NCI-H187 treated with DMSO at 0.1 percent for 48 hours (cell line): ENCODE measurements at places on chromosomes 2 and 18.

- DNase-seq = no peak
These were observed 11.9 kb upstream of the NMUR1 start for GRCh38 chr2:231542136-231542535.

GRCh38 chr2:173963323-173963816 is 1.8 kb downstream of the SP3 start:
- no peak for DNase-seq

GRCh38 chr2:17148407-17149145 is 369.7 kb downstream of the RAD51AP2 start:
- DNase-seq = no peak

DNA sequence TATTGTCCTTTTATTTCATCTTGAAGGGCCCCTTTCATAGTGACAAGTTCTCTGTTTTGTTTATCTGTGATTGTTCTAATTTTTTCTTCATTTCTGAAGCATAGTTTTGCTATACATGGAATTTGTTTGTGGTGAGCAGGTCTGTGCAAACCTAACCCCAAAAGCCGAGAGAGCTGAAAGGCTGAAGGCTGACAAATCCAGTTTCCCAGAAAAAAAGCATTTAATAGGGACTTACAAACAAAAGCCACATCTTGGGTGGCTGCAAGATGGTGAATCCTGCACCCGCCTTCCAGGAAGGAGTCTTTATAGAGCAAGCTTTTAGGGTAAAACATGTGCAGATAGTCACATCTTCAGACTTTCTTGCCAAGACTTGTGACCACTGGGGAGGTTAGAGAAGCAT is 473.4 kb upstream of the TRIB2 start:
- DNase-seq = no peak

DNA sequence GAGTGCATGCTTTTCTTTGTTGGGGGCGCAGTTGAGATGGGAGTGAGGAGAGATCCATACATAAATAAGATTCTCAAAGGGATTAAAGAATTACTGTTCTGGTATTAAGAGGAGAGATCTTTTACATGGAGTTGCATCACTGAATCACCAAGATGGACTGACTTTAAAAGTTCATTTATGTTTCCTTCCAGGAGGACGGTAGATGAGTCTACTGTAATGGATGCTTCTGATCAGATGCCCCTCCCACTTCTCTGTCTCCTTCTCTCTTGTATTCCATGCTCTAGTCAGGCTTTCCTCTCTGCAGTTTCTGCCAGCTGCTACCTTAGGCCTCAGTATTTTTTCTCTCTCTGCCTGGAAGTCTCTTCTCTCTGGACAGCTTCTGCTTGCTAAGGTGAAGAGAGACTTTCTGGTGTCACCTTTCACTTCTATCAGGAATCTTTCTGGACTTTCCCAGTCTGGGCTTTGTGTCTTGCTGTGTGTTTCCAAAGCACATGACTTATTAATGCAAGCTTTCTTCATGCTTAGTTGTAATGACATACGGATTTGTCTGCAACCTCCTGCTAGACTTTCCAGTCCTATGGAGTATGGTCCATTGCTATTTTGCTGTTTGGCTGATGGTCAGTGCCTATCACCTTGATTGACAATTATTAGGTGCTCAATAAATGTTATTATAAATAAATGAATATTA is 23.6 kb downstream of the FAM171B start:
- no peak for DNase-seq

DNA sequence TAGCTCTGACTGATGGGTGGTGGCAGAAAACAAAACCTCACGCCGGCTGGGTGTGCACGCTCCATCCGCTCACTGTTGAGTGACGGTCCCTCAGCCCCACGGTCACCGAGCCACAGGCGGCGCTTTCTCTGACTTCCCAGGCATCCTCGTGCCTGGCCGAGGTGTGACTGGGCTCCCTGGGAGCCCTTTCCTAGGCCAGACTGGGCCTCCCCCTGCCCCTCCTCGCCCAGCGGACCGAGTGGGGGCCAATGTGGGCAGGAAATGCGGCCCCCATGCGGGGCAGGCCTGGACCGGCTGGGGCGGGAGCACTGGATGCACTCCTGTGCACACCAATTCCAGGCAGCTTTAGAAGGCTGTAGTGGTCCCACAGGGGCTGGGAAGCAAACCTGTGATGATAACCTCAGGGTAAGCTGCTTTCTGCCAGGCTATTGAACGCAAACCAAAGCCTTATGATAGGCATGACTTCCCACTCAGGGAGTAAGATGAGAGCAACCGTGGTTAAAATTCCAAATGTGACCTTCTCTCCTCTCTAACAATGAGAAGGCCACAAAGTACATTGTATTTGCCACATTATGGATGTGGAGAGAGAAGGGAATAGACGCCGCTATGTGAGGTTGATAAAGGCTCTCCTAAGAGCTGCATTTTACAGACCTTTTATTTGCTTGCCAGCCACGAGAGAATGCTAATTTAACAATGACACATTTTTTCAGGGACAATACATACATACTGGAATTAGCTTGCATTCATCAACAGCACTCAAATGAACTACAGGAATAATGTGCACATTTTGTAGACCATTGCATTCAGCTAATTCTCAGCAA is 83.9 kb upstream of the PGAP1 start:
- DNase-seq = no peak

DNA sequence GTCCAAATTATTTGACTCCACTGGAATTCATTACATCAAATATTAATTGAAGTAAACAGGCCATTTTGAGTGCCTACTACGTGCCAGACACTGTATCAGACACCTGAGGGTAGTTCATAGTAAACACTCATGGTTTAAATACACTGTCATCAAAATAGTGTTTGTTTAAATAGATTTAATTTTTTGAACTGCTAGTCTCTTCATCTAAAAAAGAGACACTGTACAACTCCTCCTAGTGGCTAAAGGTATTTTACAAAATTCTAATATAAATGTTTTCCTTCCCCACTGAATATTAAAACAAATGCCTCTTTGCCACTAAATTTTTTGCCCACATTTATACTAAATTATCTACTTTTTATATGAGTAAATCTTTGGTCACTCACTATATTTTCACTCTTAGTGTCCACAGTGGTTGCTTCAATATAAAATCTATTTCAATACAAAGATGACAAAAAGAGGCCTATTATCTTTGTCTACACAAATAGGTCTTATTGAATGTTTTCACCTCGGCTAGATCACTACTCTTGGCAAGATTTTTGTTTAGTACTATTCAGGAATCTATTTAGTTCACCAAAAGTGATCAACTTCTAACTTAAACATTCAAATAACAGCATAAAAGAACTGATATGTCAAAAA is 122.1 kb downstream of the TMEM247 start:
- DNase-seq = no peak

DNA sequence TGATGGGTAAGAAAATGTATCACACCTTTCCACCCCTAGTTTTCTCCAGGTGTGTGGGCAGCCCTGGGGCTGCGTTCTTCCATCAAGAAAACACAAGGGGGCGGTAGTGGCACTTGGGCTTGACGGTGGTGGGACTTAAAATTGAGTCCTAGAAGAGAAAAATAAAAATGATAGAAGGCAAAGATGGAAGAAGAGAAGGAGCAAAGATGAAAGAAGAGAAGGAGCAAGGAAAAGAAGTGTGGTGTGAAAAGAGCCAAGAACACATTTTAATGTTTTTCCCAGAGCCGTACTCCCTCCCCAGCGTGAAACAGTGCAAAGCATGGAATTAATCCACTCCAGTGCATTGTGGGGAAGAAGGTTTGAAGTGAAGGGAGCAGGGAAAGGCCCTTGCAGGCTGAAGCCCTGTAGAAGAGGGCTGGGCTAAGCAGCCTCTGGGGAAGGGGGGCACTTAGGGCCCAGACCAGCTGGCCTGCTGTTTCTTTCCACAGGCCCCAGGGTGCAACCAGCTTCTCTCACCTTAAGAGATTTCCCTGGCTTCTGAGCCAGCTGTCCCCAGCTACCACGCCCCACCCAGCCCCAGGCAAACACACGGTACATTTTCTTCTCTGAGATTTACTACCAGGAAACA is 256.8 kb downstream of the RNF152 start:
- DNase-seq = peak; percentile 30

DNA sequence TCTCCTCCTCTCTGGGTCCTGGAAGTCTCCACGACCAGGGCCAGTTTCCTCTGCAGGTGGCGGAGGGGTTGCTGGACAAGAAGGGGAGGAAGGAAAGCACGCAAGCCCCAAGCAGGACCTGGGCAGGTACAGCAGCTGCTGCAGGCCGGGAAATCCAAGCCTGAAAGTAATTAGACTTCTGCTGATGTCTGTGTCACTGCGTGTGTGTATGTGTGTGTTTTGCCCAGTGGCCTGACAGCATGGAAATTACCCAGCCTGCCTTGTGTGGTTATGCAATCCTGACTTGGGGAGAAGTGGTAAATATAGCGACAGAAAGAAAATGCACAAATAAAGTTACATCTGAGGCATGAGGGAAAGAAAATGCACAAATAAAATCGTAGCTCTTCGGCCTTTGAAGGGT is 121.8 kb upstream of the ZBTB14 start:
- DNase-seq = no peak

DNA sequence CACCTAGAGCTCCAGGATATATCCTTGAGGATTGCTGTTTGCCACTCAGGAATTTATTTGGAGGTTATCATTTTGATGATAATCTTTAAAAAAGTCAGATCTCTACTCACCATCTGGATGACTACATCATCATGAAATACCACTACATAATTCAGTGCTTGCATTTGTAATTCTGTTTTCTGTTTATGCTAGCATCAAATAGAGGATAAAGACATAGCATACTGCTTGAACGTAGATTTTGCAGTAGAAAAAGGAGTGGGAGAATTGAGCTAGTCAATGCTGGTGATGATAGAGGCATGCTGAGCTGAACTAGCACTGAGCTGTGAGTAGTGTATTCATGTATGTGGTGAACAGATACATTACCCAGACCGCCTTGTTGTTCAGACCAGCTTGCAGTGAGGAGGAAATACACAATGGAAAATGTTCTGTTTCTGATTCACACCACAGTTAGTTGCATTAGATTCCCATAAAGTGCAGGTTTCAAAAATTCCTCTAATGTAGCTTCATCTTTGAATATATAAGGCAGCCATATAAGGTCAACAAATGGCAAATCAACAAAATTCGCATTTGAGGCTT is 68.8 kb upstream of the CDC42EP3 start:
- no peak for DNase-seq

DNA sequence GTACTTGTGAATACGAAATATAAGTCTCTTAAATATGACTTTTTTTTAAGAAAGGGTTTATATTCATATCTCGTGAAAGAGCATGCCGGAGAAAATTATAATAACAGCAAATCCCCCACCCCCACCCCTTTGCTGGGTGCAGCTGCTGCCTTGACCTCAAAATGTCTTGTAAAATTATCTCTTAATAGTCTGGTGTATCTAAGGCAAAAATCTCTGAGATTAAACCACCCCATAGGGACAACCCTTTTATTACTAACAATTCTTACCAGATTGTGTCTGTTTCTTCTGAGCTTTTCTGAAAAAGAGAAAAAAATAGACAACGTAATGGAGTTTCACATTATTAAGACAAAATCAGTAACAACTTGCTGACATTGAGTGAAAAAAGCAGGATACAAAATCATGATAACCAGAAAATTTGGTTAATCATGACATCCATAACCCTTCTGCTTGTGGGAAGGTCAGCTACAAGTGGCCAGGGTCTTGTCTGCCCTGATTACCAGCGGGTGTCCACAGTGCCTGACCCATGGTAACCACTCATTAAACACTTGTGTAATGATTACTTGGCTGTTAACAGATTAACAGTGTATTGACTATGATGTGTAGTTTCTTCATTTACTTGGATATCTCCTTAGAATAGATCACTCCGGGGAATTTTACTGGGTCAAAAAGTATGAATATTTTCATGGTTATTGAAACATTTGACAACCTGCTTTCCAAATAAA is 1.5 kb downstream of the STRADB start:
- DNase-seq = no peak

DNA sequence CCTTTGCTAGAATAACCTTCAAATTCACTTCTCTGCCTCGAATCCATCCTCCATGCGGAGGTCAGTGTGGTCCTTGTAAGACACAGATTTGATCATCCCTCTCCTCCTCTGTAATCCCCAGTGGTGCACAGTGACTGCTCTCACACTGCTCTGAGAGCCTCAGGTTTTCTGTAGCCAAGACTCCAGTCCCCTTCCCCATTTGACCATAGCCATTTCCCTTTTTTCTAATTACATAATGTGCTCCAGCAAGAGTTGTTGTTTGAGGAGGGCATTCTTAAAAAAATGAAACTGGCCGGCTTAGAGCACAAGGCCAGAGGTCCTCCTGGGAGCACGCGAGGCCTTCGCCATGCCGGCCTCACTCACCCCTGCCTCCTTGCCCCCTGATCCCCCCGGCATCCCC is 34.7 kb upstream of the LPIN1 start:
- DNase-seq = no peak

DNA sequence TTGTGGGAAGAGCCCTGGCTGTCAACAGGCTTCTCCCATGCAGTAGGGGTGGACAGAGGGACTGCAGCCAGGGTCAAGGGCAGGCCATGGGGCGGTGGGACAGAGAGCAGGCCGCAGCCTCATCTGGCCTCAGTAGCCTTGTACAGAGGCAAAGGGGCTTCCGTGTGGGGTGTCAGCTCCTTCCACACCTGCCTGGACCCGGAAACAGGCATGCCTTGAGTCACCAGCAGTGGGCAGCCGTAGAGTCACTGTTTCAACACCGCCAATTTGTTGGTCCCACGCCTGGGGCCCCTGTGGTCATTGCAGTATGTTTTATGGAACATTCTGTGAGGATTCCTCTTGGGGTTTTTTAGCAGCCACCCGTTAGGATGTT is 173.0 kb downstream of the SMAD7 start:
- no peak for DNase-seq

DNA sequence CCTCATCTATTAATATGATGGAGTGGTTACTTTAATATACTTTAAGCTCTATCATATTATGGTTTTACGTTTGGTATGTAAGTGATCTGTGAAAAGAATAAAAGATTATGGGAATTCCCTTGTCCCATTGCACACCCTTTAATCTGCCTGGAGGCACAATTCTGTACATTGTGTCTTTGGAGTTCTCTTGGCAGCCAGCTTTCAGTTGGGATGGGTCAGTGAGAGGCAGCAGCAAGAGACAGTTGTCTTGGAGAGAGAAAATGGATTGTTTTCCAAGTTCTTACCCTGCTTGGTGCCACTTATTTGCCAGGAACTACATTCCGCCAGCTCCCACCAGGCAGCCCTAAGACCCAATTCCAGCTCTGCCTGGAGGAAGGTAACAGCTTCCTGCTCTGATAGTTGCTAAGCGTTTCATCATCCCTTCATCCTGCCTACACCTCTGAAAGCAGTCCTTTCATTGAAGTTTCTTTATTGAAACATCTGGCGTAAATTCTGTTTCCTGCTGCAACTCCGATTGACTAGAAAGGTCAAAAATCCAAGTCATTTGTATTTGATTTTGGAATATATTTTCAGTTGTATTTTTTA is 365.2 kb downstream of the AKAIN1 start:
- DNase-seq = no peak
